ENCODE measurements at places on chromosomes 7 and 10. TPM values are rescaled to one million over a fixed set of nuclear protein-coding genes. Genes with fewer than 3 reads are reported as not detected.

SH2B2 gene
- 2.5 TPM for total RNA-seq

OR2A42 gene
- not detected for total RNA-seq

SFRP5 gene
- not detected for total RNA-seq

GAD2 gene
- not detected for total RNA-seq

CNPY1 gene
- total RNA-seq: not detected

KRIT1 gene
- 18.6 TPM for total RNA-seq

MOGAT3 gene
- total RNA-seq: not detected

SEC31B gene
- 1.5 TPM for total RNA-seq

All from bronchus fibroblast of lung (primary cell).